Stimulated activated CD4-positive, alpha-beta T cell treated with anti-CD3 and anti-CD28 coated beads, Interleukin-2, amount 100 ng/mL, for 24 hours (primary cell): ENCODE measurements at places on chromosomes 1 and 21.

DNA sequence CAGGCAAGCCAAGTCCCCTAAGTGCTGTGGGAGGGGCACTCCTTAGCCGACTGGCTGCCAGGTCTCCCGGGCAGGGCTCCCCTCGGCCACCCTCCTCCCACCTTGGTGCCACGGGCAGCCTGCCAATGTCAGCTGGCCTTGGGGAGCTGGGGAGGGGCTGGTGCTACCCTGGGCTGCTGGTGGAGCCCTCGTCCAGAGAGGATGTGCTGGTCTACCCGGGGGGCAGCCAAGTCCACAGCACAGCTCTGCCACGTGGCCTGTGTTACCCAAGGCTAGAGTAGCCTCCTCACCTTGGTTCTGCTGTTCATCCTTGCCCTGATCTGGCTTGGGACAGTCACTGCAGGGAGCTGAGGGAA lies 42.9 kb downstream of the CRYAA start:
- DNase-seq, result peak; percentile 4

DNA sequence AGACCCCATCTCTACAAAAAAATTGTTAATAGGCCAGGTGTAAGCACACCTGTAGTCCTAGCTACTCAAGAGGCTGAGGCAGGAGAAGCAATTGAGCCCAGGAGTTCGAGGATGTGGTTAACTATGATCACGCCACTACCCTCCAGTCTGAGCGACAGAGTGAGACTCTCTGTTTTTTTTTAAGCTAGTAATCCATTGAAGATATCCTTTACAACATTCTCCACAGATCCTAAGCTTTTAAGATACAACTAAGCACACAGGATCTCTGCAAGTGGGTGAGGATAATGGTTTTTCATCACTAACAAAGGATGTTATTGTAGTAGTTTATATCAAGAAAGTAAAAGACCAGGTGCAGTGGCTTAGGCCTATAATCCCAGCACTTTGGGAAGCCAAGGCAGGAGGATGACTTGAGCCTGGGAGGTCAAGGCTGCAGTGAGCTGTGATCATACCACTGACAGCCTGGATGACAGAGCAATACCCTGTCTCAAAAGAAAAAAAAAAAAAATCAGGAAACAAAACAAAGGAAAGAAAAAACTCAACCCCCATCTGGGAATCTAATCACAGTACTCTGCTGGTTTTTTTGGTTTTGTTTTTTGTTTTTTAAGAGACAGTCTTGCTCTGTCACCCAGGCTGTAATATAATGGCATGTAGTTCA lies 166.1 kb downstream of the RERE start:
- no peak for DNase-seq

DNA sequence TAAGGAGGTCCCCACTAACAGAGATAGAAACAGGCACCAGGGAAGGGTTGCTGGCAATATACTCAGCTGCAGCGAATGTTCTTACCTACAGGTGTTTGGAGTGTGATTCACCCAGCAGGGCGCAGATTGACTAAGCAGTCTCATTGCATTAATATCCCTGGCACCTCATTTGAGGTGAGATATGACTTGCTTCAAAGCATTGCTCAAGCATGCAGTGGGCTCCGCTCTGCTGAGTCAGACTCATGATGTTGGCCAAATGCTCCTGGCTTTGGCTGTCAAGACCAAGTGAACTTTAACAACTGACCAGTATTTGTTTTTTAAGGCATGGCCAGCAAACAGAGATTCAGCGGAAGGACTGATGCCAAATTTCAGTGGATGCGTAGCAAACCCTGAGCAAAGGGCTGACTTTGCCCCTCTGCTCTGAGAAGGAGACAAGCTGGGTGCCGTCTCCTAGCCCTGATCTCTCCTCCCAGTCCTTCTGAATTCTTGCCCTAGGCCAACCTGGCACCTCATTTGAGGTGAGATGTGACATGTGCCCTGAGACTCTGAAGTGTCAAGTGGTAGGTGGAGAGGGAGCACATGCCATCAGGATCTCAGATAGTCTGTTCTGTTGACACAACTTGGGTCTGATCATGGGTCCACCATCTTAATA lies 187.1 kb upstream of the COA6 start:
- no peak for DNase-seq

- peak; percentile 15 for DNase-seq
Observed at GRCh38 chr21:34630536-34631143, 15.7 kb upstream of the RCAN1 start.

GRCh38 chr1:225517697-225518096 lies 89.9 kb upstream of the LBR start:
- DNase-seq, result no peak

DNA sequence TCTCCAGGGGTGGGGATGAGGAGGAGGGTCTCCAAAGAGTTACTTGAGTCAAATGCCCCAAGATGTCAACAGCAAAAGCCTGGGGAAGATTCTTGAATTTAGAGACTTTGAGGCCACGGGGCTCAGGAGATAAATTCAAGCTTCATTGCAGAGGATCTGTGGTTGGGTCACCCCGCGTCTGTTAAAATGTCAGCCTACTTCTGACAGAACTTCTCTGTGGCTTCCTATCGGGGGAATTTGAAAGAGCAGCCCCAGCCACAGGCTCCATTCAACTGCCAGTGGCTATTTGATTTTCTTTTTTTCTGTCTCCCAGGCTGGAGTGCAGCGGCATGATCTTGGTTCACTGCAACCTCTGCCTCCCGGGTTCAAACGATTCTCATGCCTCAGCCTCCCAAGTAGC lies 62.5 kb upstream of the EFHD2 start:
- DNase-seq, result no peak

DNA sequence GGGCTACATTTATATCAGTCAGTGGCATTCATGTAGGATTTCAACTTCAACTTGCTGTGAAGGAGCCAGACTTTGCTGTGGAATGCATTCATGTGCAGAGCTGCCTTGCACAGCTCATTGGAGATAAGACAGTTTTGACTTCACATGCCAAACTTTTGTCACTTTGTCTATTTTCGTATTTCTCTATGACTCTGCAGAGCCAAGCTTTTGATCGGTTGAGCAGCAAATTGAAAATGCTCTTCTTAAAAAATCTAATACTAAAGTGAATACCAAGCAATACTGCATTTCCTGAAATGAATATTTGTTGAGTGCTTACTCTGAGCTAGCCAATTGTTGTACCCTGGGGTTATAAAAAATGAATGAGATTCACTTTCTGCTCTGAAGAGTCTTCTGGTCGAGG lies 388.7 kb downstream of the ST6GALNAC3 start:
- no peak for DNase-seq

GRCh38 chr1:54619749-54620148 lies 3.6 kb downstream of the FAM151A start:
- DNase-seq, result no peak

DNA sequence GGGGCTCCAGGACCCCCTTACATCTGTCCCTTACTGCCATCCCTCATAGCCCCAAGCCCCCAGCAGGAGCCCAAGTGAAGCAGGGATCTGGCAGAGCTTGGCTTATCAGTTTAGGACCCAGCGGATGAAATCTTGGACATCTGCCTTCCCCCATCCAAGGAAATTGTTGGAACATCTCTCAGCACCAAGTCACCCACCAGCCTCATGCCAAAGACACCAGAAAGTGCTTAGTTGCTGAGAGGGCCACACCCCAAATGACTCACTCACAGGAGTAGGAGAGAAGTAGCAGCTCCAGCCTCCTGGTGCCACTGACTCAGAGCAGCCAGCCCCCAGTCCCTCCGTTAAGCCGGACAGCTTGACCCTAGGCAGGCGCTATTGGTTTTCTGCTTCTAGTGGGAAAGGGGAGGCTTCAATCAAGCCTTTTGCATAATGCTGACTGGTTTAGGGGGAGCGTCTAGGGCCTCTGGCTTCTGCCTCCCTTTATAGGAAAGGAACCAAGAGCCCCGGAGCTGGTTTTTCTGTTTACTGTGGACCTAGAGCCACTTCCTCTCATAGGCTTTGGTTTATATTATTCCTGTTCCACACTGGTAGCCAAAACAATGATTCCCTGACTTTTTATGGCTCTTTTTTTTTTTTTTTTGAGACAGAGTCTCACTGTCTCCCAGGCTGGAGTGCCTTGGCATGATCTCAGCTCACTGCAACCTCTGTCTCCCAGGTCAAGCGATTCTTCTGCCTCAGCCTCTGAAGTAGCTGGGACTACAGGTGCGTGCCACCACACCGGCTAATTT lies 114.2 kb upstream of the IPO9 start:
- no peak for DNase-seq

DNA sequence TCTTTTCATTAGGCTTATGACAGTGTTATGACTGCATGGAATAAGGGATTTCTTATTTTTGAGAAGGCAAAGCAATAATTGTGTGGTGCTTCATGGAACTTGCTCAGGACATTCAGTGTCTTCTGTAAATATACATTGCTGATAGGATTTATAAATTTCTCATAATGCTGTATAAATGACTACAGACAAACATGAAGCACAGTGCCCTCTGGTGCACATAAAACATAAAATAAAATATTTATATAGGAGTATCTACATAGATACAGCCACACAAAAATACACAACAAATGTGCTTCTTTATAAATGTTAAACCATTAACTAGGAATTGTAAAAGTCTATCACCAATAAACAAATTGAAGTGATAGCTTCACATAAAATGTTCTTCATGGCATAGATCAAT lies 24.1 kb downstream of the BRINP3 start:
- DNase-seq, result no peak

DNA sequence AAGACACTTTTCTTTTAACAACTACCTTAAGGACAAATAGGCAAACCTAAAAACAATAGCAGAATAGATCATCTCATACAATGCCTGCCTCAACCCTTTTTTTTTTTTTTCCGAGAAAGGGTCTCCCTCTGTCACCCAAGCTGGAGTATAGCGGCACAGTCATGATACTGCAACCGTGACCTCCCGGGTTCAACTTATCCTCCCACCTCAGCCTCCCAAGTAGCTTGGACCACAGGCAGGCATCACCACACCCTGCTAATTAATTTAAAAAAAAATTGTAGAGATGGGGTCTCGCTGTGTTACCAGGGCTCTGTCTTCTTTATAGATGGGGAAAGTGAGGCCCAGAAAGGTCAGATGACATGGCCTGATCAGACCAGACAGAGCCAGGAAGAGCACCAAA lies 7.9 kb downstream of the SH3BGRL3 start:
- DNase-seq, result no peak

GRCh38 chr1:240201931-240202330 lies 110.2 kb downstream of the FMN2 start:
- DNase-seq, result no peak

DNA sequence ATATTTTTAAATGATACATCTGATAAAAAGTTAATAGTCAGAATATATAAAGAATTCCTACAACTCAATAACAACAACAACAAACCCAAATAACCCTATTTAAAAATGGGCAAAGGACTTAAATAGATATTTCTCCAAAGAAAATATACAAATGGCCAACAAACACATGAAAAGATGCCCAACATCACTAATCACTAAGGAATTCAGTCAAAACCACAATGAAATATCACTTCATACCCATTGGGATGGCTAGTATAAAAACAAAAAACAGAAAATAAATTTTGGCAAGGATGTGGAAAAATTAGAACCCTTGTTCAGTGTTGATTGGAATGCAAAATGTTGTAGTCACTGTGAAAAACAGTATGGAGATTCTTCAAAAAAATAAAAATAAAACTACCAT lies 184.8 kb upstream of the RAB4A start:
- DNase-seq, result no peak

GRCh38 chr1:12544992-12545391 lies 73.0 kb downstream of the DHRS3 start:
- no peak for DNase-seq

DNA sequence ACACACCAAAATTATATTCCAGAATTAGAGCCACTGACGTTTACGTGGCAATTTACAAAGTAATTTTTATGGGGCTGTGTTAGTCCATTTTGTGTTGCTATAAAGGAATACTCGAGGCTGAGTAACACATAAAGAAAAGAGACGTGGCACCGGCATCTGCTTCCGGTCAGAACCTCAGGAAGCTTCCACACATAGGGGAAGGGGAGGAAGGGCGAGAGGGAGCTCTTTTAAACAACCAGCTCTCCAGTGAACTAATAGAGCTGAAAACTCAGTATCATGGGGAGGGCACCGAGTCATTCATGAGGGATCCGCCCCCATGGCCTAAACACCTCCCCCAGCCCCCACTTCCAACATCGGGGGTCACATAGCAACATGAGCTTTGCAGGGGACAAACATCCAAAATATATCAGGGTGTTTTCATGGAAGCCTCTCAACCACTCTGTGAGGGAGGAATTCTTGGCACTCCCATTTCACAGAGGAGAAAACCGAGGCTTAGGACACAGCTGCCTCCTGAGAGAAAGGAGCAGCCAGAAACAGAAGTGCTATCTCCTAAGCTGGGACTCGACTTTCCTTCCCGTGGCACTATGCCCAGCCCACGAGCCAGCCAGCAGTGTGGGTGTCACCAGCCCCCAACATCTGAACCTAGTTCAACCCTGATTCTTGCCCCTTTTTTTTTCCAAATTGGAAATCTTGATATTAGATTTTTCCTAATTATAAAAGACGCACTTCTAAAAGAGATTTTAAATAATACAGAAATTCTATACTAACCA lies 29.2 kb downstream of the MIS18A start:
- DNase-seq, result no peak

- no peak for DNase-seq
Observed at GRCh38 chr1:227314014-227314848, 4.1 kb downstream of the CDC42BPA start.

- DNase-seq, result no peak
Observed at GRCh38 chr1:67679691-67680090, 5.3 kb upstream of the GADD45A start.

- DNase-seq, result peak; percentile 29
Observed at GRCh38 chr1:183989078-183989577, 48.4 kb downstream of the COLGALT2 start.

DNA sequence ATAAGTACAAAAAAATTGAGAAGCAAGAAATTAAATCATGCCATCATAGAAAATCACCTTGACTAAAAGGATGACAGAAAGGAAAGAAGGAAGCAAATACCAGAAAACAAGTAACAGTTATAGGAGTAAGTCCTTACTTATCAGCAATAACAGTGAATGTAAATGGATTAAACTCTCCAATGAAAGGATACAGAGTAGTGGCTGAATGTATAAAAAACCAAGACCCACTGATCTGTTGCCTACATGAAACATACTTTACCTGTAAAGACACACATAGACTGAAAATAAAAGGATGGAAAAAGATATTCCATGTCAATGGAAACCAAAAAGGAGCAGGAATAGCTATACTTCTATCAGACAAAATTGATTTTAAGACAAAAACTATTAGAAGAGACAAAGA lies 52.2 kb downstream of the RABGAP1L start:
- DNase-seq, result no peak

GRCh38 chr1:26784023-26784871 lies 3.5 kb upstream of the PIGV start:
- no peak for DNase-seq
